ENCODE measurements at places on chromosomes 1 and 21.

- DNase-seq: peak; percentile 77
Observed at GRCh38 chr1:22053017-22053860, 730 bp downstream of the CDC42 start.

DNA sequence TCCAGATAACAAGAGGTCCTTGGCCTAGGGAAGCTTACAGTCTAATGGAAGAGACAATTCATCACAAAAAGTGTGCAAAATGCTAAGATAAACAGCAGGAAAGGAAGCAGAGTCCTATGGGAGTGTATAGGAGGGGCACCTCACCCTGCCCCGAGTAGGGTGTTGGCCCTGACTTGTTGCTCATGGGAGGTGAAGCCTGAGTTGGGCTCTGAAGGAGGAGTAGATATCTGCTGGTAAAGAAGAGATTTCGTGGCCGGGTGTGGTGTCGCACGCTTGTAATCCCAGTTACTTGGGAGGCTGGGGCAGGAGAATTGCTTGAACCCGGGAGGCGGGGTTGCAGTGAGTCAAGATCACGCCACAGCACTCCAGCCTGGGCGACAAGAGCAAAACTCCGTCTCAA, 18.6 kb upstream of the GPR37L1 start:
- DNase-seq: no peak

DNA sequence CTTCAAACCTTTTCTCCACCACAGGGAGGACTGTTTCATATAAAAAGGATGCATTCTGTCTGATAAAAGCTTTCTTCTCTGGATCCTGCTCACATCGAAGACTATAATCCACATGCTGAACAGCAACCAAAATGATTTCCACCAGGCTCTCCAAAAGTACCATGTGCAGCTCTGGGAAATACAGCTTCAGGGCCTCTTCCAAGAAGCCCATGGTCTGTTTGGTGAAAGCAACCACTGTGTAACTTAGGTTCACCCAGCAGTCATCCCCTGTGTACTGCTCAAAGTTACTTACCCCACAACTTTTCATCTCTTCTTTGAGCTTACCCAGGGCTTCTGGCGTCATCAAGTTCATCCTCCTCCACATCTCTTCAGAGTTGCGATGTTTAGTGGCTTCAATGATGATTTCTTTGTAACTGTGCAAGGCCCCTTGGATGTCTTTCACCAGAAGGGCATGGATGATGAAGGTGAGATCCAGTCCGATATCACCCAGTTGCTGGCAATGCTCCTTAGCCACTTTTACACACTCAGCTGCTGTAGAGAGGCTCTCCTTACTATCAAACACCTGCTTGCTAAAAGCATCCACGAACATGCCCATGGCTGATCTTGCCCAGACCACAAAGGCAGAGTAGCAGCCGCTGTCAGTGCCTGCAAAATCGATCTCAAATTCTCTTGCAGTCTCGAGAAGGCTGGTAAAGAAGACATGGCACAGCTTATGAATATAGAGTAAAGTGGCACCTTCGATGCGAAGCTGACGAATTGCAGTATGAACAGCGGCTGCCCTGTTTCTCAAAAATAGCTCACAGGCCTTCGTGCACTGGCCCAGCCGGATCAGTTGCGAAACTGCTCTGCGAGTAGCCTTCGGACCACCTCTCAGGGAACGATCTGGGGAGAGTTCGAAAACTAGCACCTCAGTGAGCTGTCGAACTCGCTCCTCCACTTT, 1.7 kb downstream of the EXOC8 start:
- DNase-seq: no peak

DNA sequence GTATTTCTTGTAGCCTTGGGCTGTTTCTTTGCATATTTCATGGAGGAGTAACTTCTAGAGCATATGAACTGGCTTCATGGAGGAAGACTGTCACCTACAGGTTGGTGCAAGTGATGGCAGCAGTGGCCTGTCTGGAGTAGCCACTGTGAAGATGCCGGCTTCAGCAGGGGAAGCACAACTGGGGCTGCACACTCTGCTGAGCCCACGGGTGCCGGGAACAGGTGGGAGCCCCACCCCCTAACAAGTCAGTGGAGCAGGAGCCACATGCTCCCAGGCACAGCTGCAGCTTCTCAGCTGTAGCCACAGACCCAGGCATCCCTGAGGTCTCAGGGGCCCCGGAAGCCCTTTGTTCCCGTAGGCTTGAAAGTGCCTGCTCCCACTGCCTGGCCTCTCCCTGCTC, 43.2 kb upstream of the C1orf185 start:
- peak; percentile 43 for DNase-seq

GRCh38 chr1:35838693-35839245, 31.0 kb downstream of the AGO4 start:
- DNase-seq: peak; percentile 1

DNA sequence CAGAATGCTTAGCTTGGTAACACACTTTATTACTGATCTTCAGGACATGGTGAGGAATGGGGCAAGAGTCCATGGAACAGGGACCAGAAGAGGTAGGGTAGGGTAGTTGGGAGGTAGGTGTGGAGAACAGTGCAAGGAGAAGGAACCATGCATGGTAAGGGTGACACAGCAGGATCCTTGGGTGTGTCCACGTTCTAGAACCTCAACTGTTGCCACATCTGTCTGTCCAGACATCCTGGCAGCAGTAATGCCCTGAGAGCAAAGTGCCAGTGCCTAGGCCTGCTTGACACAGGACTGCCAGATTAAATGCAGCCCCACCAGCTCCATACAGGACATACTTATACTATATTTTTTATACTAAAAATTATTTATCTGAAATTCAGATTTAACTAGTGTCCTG, 13.9 kb downstream of the DMAP1 start:
- DNase-seq: no peak

GRCh38 chr1:7290971-7291970, 479.8 kb upstream of the VAMP3 start:
- DNase-seq: peak; percentile 80

GRCh38 chr1:172905452-172905851, 145.3 kb downstream of the TNFSF18 start:
- DNase-seq: peak; percentile 56

- no peak for DNase-seq
Observed at GRCh38 chr1:181483285-181484195, at the start of gene CACNA1E. CACNA1E (plus strand) TSS chr1:181483517; CDS start chr1:181483745, 228 bp downstream.

- peak; percentile 92 for DNase-seq
Observed at GRCh38 chr1:66436378-66437135, 97.4 kb upstream of the SGIP1 start.

DNA sequence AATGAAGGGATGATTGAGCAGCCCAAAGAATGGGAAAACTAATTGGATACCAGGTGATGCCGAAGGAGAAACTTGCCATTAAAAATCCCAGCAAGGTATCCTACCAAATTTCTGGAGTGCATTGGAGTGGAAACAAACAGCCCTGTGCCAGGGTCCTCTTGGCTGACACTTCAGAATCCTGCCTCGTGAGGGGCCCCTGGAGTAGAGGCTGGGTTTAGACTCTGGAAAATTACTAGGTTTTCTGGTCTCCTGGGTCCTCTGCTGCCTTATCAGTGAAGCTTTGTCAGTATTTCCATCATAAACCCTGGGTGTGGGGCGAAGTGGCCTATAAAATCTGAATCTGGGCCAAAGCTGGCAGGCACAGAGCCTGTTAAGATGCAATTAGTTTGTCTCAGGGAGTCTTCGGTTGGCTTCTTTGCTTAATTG, 289.2 kb upstream of the USP24 start:
- no peak for DNase-seq

DNA sequence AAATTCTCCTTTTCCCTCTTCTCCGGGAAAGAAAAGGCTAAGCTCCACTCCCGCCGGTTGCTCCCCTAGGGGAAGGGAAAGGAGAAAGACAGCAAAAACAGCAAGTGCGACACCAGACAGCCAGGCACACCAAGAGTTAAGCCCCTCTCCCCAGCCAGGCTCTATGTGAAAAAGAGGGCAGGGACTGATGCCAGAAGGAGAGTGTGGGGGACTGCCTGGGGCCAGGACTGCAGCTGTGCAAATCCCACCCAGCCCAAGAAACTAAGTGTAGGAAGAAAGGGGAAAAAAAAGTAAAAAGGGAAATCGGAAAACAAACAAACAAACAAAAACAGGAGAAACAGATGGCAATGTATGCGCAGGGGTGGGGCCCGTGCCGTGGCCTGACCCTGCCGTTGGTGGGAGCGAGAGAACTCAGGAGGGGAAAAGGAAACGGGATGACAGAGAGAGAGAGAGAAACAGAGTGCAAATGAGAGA, 27.7 kb upstream of the FMO1 start:
- DNase-seq: peak; percentile 61

- DNase-seq: peak; percentile 60
Observed at GRCh38 chr1:225626698-225627097, 26.2 kb downstream of the ENAH start.

DNA sequence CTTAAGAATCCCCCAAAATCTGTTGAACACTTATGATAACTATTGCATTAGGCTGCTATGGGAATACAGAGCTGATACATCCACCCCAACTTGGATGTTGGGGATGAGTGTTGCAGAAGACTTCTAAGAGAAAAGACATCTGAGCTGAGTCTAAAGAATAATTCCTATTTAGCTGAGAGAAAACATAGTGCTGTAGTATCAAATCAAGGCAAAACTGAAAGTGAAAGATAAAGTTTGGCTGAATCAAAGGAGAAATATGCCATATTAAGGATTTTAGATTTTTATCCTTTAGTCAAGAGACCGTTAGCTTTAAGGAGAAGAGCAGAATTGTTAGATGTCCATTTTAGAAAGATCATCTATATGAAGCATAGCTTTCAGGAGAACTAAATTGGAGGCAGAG, 726.9 kb upstream of the PTBP2 start:
- peak; percentile 4 for DNase-seq

DNA sequence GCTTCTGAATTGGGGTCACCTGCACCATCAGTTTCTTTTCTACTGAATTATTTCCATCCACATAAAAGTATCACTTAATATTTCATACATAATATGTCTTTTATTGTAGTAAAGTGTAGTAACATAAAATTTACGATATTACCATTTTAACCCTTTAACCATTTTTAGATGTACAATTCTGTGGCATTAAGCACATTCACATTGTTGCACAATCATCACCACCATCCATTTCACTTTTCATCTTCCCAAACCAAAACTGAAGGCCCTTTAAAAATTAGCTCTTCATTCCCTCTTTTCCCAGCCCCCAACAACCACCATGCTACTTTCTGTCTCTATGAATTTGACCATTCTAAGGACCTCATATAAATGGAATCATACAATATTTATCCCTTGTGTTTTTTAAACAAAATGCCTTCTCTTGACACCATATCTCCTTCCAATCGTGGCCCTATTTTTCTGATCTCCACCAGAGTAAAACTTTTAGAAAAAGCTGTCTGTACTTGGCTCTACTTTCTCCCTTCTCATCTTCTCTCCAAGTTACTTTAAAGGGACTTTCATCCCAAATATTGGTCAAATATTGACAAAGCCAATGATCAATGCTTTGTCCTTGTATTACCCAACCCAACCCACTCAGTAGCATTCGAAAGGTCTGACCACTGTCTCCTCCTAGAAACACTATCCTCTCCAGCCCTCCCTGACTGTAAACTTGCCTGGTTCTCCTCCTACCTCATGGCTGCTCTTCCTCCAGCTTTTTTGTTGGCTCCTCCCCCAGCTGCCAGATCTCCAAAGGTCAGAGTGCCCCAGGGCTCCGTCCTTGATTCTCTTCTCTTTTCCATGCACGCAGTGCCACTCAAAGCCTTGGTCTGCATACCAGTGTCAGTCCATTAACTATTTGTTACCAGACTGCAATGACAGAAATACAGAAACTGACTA, 44.7 kb downstream of the SLC30A10 start:
- DNase-seq: no peak

GRCh38 chr1:191558379-191558778, 599.9 kb upstream of the RGS18 start:
- DNase-seq: no peak

- no peak for DNase-seq
Observed at GRCh38 chr1:187415065-187415464, 586.3 kb downstream of the PLA2G4A start.

- no peak for DNase-seq
Observed at GRCh38 chr1:21822349-21822748, 10.3 kb downstream of the LDLRAD2 start.

- no peak for DNase-seq
Observed at GRCh38 chr1:157585984-157586383, 11.9 kb downstream of the FCRL4 start.

DNA sequence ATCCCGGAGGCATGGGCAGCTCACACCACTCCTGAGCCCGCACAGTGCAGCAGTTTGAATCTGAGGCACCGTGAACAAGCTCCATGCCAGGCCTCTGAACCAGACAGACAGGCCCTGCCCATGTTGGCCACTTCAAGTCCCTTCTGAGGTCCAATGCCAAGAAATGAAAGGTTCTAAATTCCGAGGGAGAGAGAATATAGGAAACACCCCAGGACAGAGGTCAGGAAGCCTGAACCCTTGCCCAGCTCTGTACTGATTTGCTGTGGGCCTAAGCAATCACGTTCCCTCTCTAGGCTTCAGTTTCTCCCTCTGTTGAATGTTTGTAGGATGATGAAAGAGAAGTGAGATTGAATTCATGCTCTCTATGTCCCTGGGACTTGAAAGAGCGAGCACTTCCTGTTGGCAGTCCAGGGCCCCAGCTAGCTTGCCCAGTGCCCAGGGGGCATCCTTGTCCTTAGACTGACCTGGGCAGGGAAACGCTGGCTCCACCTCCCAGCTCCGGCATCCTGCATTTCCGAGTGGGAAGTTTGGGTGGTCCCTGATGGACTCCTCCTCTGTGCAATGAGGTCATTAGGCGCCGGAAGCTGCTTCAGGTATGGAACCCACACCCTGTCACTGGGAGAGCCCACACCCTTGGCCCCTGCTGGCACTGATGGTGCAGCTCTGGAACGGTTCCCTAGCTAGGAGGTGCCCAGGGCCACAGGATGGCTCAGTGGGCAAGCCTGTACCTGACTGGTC, 242.4 kb upstream of the TMEM51 start:
- peak; percentile 34 for DNase-seq

DNA sequence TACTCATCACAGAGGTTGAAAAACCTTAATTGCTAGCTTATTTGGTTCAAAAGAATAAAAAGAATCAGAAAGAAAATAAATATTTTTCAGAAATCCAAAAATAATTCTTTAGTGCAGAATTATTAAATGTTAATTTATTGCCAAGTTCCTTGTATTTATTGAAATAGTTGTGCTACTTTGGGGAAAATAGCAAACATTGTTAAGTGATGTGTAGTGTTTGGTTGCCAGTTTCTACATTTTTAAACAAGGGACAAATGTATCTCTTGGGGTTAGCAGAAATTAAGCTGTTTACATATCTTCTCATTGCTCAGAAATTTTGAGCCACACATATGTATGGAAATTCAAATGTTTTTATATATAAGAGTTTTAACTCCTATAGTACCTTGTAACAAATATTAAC, 775.0 kb downstream of the USP25 start:
- no peak for DNase-seq

DNA sequence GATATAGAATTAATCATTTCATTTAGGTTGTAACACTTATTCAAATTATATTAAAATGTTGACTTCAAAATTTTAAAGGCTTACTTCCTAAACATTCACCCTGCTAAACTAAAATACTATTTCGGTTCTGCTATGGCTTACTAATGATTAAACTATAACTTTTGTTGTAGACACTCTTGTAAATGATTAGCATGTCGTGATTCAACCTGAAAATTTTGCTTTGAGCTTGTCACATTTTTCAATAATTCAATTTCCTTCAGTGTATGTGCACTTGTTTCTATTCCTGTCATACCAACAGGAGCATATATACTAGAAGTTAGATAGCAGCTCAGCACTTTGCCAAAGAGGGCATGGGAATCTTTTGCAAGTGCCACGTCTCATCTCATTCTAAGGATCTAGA, 1018.8 kb downstream of the AMY1C start:
- DNase-seq: no peak

- no peak for DNase-seq
Observed at GRCh38 chr1:12336413-12336812, 106.6 kb downstream of the VPS13D start.

All from foreskin fibroblast (primary cell).